ENCODE measurements at places on chromosomes 3 and 15.

- DNase-seq, result no peak
Measured at GRCh38 chr3:172280406-172281051, 167.7 kb downstream of the GHSR start.

GRCh38 chr3:197501879-197502620 is 53.7 kb downstream of the BDH1 start:
- DNase-seq, result no peak

GRCh38 chr15:66749841-66750575 is 48.0 kb downstream of the SMAD6 start:
- DNase-seq, result no peak

DNA sequence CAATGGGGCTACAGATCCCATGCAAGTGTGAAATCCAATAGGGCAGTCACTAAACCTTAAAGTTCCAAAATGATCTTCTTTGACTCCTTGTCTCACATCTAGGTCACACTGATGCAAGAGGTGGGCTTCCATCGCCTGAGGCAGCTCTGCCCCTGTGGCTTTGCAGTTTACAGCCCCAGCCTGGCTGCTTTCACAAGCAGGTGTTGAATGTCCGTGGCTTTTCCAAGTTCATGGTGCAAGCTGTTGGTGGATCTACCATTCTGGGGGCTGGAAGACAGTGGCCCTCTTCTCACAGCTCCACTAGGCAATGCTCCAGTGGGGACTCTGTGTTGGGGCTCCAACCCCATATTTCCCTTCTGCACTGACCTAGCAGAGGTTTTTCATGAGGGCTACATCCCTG is 68.5 kb upstream of the PRR20G start:
- DNase-seq, result no peak

- DNase-seq, result no peak
Measured at GRCh38 chr3:40582401-40583027, 57.8 kb downstream of the ZNF621 start.

DNA sequence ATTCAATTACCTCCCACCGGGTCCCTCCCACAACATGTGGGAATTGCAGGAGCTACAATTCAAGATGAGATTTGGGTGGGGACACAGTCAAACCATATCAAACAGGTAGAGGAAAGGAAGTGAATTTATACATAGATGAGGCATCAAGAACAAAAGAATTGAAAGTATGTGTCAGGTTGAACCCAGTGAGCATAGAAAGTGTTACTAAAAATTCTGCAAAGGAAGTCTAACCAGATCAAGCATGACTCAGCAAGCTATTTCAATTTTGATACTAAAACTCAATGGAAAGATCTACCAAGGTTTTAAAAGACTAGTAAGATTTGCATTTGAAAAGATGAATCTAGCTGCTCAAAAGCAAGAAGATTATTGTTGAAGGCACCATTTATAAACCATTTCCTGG is 323.0 kb downstream of the ROBO2 start:
- DNase-seq, result no peak

DNA sequence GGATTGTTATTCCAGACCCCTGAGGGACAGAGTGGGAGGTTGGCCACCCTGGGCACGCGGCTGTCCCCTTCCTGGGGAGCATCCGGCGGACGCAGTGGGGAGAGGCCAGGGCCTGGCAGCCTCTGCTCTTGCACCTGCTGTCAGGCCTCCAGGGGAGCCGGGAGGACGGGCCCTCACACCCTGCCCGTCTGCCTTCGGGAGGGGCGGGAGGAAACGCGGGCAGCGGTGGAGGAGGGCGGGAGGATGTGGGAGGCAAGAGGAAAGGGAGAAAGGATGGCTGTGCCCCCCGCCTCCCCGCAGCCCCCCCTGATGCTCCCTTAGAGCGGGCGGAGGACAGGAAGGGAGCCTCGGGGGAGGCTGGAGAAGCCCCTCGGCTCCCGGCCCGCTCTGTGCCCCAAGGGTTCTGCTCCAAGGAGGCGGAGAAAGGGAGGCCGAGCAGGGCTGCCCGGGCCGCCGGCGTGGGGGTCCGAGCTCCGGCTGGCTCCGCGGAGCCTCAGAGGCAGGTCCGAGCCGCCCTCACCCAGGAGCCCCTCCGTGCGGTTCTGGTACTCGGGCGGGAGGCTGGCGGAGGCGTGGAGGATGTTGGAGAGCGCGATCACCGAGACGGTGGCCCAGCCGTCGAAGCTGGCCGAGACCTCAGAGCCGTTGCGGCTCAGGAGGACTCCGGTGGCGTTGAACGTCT is 40.9 kb downstream of the MUC20 start:
- DNase-seq, result no peak

DNA sequence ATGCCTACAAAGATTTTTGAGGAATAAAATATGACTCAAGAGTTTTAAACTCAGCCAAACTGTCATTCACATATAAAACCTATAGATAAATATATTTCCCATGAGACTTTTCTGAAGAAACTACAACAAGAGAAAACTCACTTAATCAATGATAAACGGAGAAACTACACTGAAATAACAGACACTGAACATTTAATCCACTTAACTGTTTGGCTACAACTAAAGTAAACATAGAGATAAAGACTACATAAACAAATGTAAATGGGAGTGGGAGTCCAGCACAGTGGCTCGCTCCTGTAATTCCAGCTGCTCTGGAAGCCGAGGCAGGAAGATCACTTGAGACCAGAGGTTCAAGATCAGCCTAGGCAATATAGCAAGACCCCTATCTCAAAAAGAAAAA is 79.2 kb downstream of the MEX3B start:
- DNase-seq, result no peak

DNA sequence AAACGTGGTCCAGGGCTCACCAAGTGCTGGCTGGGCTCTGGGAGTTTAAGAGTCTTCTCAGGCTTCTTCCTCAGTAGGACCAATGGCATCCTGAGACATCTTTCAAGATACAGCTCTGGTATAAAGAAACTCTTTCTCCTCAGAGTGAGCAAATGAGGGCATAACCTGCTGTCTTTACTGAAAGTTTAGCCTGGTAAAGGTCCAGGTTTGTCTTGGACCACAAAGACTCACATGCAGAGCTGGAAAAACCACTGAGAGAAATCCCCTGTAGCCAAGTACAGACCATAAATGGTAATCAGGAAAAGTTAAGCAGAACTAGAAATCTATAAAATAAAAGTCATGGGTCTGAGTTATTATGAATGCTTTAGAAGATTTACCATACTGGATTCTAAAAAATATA is 23.1 kb downstream of the CD47 start:
- DNase-seq, result no peak

DNA sequence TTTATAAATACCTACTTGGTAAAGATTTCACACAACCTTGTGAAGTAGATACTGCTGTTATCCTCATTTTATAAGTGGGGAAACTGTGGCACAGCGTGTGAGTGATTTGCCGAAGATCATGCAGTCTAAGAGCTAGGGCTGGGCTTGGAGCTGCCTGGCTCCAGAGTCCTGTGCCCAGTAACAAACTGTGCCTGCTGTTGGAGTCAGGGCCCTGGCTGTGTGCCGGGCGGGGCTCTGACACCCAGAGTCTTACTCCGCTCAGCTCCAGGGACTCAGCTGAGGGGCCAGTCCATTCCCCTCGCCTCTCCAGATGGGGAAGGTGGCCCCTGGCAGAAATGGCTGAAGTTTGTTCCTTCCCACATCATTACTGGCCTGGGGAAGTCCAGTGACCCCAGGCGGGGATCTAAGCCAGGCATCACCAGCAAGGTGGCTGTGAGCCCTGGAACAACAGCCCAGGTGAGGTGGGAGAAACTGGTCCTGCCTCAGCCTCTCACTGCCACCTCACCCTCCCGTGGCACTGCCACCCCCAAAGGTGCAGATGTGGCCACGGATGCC is 17.3 kb upstream of the PLXNA1 start:
- no peak for DNase-seq

GRCh38 chr3:104279617-104280016 is 1087.1 kb upstream of the ALCAM start:
- no peak for DNase-seq

- no peak for DNase-seq
Measured at GRCh38 chr3:37945156-37945806, 45.3 kb upstream of the VILL start.

DNA sequence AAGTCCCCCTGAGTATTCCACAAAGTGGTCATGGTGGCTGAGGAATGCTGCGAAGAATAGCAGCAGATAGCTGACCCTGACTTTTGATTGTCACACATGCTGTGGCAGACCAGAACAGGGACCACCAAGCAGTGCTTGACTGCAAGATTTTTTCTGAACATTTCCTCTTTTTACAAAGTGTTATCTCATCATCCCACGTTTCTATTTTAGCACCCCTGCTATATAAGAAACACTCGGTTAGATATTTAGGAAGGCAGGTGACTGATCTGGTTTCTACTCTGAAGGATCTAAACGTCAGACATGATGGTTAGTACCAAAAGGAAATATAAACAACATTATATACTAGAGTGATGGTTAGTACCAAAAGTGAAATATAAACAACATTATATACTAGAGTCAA is 9.1 kb downstream of the SLC25A26 start:
- no peak for DNase-seq

GRCh38 chr3:13085081-13085845 is 12.0 kb upstream of the IQSEC1 start:
- DNase-seq, result no peak

- DNase-seq, result no peak
Measured at GRCh38 chr15:98154863-98155262, 194.4 kb downstream of the ARRDC4 start.

- no peak for DNase-seq
Measured at GRCh38 chr3:42780398-42780797, 7.3 kb upstream of the CCDC13 start.

- DNase-seq, result no peak
Measured at GRCh38 chr15:85865070-85865684, 70.5 kb upstream of the KLHL25 start.

- DNase-seq, result no peak
Measured at GRCh38 chr3:121957674-121958415, 63.6 kb downstream of the SLC15A2 start.

GRCh38 chr15:99987119-99987506 is 253.9 kb upstream of the LYSMD4 start:
- DNase-seq, result no peak

DNA sequence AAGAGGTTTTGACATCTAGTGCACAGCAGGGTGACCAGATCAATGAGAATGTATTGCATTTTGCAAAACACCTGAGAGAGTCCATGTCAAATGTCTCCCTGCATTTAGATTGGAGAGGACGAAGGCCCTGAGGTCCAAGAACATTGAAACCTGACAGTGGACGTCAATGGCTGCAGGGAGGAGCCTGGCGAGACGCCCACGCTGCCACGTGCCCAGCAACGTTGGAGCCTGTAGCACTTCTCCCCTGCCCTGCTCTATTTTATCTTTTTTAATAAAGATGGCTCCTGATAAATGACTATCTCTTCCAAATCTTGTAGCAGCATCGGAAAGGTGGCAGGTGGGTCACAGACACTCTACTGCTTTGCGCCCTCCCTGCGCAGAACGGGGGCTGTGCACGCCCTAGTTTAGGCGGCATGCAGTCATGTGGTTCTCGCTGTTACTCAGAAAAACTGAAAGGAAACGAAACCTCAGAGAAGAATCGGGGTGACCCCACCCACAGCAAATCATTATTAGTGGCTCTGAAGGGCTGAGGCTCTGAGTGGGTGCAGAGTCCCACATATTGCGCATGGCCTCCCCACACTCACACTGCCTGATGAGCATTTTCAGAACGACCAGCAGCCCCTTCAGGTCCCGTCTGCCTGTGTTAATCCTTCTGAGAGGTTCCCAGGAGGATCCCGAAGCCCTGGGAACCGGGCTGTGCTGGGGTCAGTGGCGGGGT is 62.5 kb upstream of the TAMM41 start:
- no peak for DNase-seq

GRCh38 chr3:55426486-55426885 is 60.6 kb downstream of the WNT5A start:
- DNase-seq, result no peak

DNA sequence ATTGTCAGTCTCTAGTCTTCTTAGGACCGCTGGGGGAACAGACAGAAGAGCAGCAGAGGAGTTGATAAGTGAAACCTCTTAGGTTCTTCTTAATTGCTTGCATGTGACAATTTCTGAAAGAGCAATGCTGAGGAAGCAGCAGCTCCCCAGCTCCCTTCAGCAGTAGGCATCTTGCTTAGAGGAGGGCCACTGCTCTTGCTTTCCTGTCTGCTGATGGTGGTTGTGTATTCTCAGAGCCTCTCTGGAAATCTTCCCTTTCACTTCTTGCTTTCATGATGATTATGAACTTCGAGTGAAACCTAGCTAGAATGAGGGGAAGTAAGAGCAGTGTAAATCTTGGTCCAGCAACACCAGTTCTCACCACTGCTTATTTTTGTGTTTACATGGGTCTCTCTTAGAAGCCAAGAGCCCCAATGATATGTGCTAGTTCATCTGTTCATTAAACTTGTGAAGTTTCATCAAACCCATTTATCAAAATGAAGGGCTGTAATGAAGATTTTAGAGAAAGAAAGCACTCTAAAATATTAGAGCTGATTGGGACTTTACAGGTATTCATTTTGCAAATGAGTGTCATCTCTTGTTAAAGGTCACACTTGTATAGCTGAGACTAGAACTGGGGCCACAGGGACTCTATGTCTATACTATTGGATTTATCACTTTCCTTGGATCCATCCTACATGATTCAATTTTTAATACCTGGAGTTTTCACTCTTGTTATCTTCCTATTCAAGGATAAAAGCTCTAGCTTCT is 246.7 kb downstream of the LPP start:
- DNase-seq, result no peak

DNA sequence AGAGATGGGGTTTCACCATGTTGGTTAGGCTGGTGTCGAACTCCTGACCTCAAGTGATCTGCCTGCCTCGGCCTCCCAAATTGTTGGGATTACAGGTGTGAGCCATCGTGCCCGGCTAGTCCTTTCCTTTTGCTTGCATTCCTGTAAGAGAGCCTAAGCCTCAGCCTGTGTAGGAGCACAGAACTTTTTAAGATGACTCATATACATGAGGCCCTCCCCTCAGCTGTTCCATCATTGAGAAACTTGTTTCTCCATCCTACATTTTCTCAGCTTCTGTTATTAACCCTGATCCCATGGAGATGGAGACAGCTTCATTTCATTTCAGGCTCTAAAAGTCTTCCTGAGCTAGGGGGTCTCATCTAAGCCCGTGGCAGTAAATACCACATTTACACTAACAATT is 123.3 kb downstream of the PLOD2 start:
- DNase-seq, result no peak

DNA sequence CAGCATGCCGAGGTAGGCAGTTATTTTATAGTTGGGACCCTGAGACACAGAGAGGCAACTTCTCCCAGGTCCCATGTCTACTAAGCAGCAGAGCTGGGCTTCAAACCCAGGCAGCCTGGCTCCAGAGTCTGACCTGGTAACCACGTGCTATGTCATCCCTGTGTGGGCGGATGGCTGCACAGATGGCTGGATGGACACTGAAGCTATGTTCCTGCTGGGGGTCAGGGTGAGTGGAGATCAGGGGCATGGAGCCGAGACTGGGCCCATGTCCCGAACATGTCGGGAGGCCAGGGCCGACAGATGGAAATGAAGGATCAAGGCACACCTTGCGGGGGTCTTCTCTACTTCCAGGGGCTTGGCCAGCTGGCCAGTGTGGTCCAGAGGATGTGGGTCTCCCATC is 9.3 kb upstream of the FBLN2 start:
- DNase-seq, result no peak

DNA sequence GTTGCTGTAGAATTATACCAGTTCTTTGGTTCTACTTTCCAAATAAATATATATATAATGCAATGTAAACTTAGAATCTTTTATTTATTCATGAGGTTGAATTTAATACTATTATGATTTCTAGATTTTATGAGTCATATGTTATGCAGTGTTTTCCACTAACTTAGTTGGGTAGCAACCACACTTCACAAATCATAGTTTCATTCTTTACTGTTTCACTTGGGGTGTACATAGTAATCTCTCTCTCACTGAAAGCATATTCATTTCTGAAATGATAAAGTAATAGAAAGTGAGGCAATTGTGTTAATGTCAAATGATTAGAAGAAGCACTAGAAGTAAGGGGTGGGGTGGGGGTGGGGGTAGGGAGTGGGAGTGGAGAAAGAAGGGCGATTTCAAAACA is 52.6 kb downstream of the IQCH start:
- no peak for DNase-seq

Data from stimulated activated CD4-positive, alpha-beta T cell treated with anti-CD3 and anti-CD28 coated beads, TNF-alpha, amount 100 ng/mL, for 1 hour (primary cell).